Heart right ventricle (tissue), 16 donors: ENCODE measurements at places on chromosomes 3 and 15. TPM values are rescaled to one million over a fixed set of nuclear protein-coding genes. Genes with fewer than 3 reads are reported as not detected.

The SI gene
- not detected for total RNA-seq

The NLGN1 gene
- 18.5 TPM for total RNA-seq

The KLHL40 gene
- total RNA-seq: 0.88 TPM

The AADAC gene
- total RNA-seq: not detected

The LRTM1 gene
- not detected for total RNA-seq

The PRICKLE2 gene
- 7.2 TPM for total RNA-seq

The ATP13A5 gene
- total RNA-seq: not detected

The TRIM42 gene
- not detected for total RNA-seq

The STAB1 gene
- 123 TPM for total RNA-seq

The AP3B2 gene
- not detected for total RNA-seq

The CCDC54 gene
- not detected for total RNA-seq

The SAXO2 gene
- 4.2 TPM for total RNA-seq

The UNC13C gene
- not detected for total RNA-seq
